ENCODE measurements at places on chromosomes 1 and 21.

DNA sequence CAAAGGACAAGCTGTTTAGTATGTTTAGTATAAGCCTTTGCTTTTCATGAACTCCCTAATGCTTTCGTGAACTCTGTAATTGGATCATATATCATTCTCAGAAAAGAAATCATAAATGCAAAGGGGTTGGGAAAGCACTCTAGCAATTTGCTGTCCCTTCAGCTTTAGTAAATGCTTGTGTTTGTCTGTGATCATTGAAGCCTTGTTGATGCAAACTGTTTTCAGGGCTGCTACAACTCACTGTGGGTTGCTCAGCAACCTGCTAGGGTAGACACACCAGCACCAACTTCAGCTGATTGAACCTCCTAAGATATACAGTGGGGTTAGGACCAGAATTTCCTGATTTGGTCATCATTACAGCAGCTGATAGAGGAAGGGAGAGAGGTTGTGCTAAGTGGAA is 95.0 kb downstream of the SGIP1 start:
- DNase-seq = peak; percentile 36

DNA sequence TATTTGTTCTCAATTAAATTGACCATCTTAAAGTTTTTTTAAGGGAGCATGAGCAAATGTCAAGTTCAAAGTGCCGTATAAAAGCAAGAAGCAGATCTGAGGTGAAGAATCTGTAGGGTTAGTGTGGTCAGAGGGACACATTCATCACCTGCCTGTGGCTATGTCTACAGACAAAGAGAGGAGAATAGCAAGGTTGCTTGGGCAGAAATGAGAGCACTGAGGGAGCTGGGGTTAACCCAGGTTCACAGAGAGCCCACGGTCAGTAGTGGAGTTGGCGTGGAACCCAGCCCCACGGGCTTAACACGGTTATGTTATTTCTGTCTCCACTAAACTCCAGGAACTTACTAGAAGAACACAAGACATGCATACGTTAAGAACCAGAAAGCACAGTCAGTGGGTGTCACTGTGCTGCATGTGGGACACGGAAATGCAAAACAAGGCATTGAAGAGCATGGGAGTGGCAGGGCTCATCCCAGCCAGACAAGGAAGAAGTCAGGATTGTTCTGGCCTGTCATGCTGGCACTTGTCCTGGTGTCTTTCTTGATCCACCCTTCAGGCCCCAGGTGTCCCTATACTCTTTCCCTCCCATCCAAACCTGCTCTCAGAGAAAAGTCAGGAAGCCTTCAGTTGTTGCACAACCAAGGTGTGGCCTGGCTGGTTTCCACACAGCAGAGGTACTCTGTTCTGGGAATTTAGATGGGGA is 95.5 kb upstream of the IVNS1ABP start:
- DNase-seq = no peak

- no peak for DNase-seq
Measured at GRCh38 chr1:62003777-62004176, 190.9 kb upstream of the L1TD1 start.

GRCh38 chr1:155471026-155471425 is 91.6 kb downstream of the ASH1L start:
- DNase-seq = no peak

GRCh38 chr1:165114022-165114888 is 242.3 kb downstream of the LMX1A start:
- DNase-seq = peak; percentile 84

GRCh38 chr1:88068407-88068960 is 615.6 kb upstream of the PKN2 start:
- DNase-seq = no peak

DNA sequence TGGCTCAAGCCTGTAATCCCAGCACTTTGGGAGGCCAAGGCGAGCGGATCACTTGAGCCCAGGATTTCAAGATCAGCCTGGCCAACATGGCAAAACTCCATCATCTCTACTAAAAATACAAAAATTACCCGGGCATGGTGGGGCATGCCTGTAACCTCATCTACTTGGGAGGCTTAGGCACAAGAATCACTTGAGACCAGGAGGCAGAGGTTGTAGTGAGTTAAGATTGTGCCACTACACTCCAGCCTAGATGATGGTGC is 12.0 kb downstream of the PALMD start:
- DNase-seq = no peak

GRCh38 chr1:55048453-55049270 is 9.3 kb downstream of the PCSK9 start:
- DNase-seq = peak; percentile 35
